ENCODE measurements at places on chromosomes 3 and 15. TPM values are rescaled to one million over a fixed set of nuclear protein-coding genes. Genes with fewer than 3 reads are reported as not detected.

Gene PML
- total RNA-seq, result 161 TPM

Gene CHRM5
- not detected for total RNA-seq

DNA sequence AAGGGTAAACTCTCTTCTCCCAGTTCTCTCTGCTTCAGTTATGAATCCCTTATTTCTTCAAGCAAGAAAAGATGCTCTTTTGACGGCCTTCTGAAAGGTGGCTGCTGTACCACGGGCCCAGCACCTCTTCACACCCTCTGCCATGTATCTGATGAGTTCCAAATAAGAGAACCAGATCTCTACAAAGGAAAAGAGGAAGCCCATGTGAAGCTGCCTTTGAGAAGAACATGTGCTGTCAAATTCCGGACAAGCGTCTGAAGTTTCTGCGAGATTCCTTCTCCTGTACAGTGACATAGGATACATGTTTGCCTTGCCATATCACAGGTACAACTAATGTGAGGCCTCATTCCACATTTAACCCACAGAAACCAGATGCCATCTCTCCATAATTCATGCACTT lies 59.2 kb downstream of the SH3BP5 start:
- H3K27ac ChIP-seq, result no peak overlapping the region
- H3K4me3 ChIP-seq, result no peak overlapping the region
- peaks cover 17% of the 10 kb centered on the region for H3K36me3 ChIP-seq

DNA sequence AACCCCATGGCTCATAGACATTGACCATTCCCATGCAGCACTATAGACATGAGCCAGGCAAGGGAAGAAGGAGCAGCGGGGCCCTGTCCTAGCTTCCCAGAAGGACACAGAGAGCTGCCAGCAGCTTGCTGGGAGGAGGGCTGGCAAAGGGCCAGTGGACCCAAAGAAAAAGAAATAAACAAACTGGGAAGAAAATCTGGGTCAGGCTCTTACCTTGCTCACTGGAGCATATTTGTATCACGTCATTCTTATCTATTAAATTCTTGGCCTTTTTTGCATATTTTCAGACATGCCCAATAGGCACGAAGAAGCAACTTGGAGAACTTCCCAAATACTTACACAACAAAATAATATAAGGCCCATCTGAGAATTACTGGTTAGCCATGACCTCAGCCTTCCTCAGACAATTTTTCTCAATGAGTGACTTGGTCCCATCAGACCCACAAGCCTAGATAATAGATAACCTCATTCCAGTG lies 28.4 kb downstream of the RASGRP1 start:
- H3K27ac ChIP-seq, result no peak overlapping the region
- H3K36me3 ChIP-seq, result no peaks in the 10 kb centered on the region
- no peak overlapping the region for H3K4me3 ChIP-seq

Gene CERS3
- total RNA-seq, result not detected

DNA sequence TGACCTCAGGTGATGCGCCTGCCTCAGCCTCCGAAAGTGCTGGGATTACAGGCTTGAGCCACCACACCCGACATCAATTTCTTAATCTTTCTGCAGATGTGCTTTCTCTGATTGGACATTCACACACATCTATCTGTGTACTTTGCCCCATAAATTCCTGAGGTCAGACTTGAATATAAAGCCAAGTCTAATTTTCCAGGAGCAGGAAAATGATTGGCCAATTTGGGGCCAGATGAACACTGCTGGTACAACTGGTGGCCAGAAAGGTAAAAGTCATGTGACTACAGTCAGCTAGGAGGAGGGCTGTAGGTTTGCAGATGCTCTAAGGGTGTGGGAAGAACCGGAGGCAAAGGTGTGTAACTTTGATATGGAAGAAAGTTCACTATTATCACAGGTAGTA lies 3.2 kb upstream of the RAD51 start:
- peaks cover 4% of the 10 kb centered on the region for H3K27me3 ChIP-seq
- peaks cover 12% of the 10 kb centered on the region for H3K4me1 ChIP-seq

GRCh38 chr3:175340338-175341015 lies 481.3 kb downstream of the NAALADL2 start:
- H3K27me3 ChIP-seq, result no peaks in the 10 kb centered on the region
- H3K36me3 ChIP-seq, result no peaks in the 10 kb centered on the region
- H3K27ac ChIP-seq, result no peak overlapping the region

GRCh38 chr3:107884719-107885460 lies 205.9 kb downstream of the CD47 start:
- peak overlapping the region; percentile 81 for H3K27ac ChIP-seq
- H3K27me3 ChIP-seq, result peaks cover 1% of the 10 kb centered on the region
- peaks cover 23% of the 10 kb centered on the region for H3K4me1 ChIP-seq

DNA sequence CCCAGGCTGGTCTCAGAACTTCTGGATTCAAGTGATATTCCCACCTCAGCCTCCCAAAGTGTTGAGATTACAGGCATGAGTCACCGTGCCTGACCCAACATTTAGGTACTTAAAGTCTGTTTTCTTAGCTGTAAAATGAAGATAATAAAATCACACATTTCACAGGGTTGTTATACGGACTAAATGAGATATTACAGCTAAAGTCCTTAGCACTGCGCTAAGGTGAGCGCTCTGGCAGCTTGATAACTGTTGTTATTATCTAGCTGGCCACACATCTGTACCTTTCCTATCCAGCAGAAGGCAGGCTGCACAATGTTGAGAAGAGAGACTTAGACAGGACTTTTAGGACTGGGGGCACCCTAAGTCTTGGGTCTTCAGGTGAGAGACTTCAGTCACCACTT lies 2.7 kb upstream of the LIPH start:
- H3K36me3 ChIP-seq, result no peaks in the 10 kb centered on the region
- DNase-seq, result no peak
- H3K4me1 ChIP-seq, result peaks cover 11% of the 10 kb centered on the region
- peaks cover 3% of the 10 kb centered on the region for H3K27me3 ChIP-seq
- no peak overlapping the region for H3K4me3 ChIP-seq
- no peak overlapping the region for H3K27ac ChIP-seq

- peaks cover 4% of the 10 kb centered on the region for H3K4me1 ChIP-seq
- H3K27ac ChIP-seq, result no peak overlapping the region
Measured at GRCh38 chr3:13482106-13482690, 2.1 kb downstream of the HDAC11 start.

All from endothelial cell (in vitro differentiated cells).